ENCODE measurements at places on chromosomes 12 and 14. TPM values are rescaled to one million over a fixed set of nuclear protein-coding genes. Genes with fewer than 3 reads are reported as not detected.
A peak's percentile ranks its signal among the peaks of the same experiment; 100 is the strongest.

- DNase-seq, result no peak
Observed at GRCh38 chr14:21068521-21069387, 1.4 kb upstream of the ARHGEF40 start.

DNA sequence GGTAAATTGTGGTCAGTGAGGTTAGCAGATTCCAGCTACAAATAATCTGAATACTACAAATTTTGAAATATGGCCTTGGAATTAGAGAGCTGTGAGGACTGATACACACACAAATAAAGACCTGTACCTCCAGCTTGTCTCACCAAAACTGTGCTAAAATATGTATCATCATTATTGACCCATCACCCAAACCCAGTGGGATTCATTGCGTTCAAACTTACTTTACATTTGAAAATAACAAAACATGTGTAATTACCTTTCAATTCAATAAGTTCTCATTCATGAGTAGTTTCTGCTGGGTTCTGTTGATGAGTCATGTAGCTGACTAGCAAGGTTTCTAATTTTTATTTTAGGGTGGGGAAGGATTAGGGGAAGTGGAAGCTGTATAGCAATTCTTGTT lies 170.9 kb downstream of the MSRB3 start:
- DNase-seq, result no peak

- DNase-seq, result no peak
Observed at GRCh38 chr14:59583755-59584154, 7.1 kb upstream of the CCDC175 start.

DNA sequence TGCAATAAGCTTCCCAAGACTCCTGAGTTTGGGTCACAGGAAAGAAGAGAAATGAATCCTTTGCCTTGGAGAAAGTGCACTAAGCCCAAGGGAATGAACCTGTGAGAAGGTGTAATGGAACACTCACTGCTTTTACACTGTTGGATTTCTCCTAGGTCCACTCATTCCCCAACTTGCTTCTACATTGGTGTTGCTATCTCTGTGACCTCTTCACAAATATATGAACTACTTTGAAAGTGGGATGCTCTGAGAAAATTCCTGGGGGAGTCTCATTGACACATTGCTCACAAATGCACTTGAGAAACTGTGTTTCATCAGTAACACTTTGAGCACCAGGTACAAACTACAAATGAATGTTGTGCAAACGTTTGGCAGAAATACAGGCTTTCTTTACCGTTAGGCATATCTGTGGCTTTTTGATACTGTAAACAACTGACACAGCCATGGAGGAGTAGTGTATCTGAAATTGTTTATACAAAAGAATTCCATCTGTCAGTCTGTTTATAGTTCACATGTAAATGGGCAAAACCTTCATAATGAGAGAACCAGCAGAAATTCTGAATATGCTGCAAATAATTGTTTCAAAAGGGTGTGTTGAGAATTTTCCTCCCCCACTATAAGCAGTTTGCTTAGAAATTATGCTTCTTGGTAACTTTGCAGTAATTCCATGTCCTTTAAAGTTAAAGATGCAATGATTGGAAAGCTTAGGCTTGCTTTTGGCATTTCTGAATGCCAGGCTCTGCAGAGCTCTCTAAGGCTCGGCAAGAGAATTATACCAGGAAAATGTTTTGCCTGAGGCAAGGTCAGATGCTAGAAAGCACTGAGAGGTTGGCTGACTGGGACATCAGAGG lies 348.5 kb upstream of the DDHD1 start:
- DNase-seq, result no peak

DNA sequence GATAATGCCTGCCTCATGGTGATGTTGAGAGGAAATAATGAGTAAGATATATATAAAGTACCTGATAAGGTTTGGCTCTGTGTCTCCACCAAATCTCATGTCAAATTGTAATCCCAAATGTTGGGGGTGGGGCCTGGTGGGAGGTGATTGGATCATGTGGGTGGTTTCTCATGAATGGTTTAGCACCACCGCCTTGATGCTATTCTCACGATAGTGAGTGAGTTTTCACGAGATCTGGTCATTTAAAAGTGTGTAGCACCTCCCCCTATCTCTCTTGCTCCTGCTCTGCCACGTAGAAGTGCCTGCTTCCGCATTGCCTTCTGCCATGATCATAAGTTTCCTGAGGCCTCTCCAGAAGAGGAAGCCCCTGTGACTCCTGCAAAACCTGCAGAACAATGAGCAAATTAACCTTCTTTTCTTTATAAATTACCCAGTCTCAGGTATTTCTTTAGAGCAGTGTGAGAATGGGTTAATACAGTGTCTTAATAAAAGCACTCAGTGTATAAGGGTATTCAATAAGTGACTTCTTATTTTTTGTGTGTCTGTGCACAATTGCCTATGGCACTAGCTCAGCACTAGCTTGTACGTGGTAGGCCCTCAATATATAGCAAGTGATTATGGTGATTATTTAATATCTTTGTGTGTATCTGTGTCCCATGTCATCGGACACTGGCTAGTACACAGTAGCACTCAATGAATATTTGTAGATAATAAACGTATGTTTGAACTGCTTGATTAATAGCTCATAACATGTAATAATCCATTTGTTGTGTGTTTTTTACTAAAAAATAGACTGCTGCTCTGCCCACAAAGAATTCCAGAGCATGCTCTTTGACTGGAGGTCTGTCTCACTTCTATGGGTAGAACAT lies 138.1 kb upstream of the LMNTD1 start:
- no peak for DNase-seq

DNA sequence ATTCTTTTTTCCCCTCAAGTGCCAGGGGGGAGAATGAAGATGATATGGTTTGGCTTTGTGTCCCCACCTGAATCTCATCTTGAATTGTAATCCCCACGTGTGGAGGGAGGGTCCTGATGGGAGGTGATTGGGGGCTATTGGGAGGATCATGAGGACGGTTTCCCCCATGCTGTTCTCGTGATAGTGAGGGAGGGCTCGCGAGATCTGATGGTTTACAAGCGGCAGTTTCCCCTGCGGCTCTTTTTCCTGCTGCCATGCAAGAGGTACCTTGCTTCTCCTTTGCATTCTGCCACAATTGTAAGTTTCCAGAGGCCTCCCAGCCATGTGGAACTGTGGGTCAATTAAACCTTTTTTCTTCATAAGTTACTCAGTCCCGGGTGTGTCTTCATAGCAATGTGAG lies 173.7 kb downstream of the CAND1 start:
- no peak for DNase-seq

GRCh38 chr14:34713681-34714319 lies 593 bp downstream of the CFL2 start:
- peak; percentile 76 for DNase-seq

- no peak for DNase-seq
Observed at GRCh38 chr14:105376521-105377440, 21.6 kb upstream of the TEX22 start.

GRCh38 chr12:66341126-66341525 lies 38.8 kb downstream of the HELB start:
- no peak for DNase-seq

DNA sequence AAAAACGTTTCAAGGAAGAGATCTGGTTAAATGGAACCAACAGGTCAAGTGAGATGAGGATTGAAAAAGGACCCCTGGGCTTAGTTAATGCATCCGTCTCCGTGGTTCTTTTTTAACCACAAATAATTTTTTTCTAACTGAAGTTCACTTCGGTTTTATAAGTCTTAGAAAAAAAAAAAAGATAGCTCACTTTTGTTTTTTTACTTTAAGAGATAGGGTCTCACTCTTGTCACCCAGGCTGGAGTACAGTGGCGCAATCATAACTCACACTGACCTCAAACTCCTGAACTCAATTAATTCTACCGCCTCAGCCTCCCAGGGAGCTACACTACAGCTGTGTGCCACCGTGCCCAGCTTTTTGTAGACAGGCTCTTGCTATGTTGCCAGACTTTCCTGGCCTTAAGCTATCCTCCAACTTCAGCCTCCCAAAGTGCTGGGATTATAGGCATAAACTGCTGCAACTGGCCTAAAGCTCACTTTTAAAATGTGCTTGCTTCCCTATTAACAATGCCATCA lies 11.8 kb downstream of the HNRNPC start:
- DNase-seq, result no peak

Gene TSPAN19
- total RNA-seq, result not detected

Gene TAS2R46
- 1.5 TPM for total RNA-seq

Gene SYNDIG1L
- total RNA-seq, result 0.52 TPM

Gene STXBP6
- total RNA-seq, result 10.0 TPM

Gene SLC17A8
- not detected for total RNA-seq

Gene SIX6
- not detected for total RNA-seq

Gene SRRM4
- total RNA-seq, result not detected
